ENCODE measurements at places on chromosomes 1 and 21. TPM values are rescaled to one million over a fixed set of nuclear protein-coding genes. Genes with fewer than 3 reads are reported as not detected.

Gene NTMT2
- polyA plus RNA-seq: 1.1 TPM

Gene JAM2
- 19.2 TPM for polyA plus RNA-seq

Gene CFHR4
- polyA plus RNA-seq: not detected

Gene CD46
- 68.0 TPM for polyA plus RNA-seq

Gene SLC66A1
- polyA plus RNA-seq: 10.4 TPM

Gene AXDND1
- not detected for polyA plus RNA-seq

Gene TDRD5
- polyA plus RNA-seq: not detected

Gene SLC44A5
- 2.8 TPM for polyA plus RNA-seq

Gene AMIGO1
- 4.6 TPM for polyA plus RNA-seq

Gene IL22RA1
- polyA plus RNA-seq: 0.04 TPM

Gene S100A8
- polyA plus RNA-seq: 32.3 TPM

Gene FAM43B
- 1.9 TPM for polyA plus RNA-seq

Gene C1orf105
- polyA plus RNA-seq: 1.8 TPM

Gene CCDC27
- not detected for polyA plus RNA-seq

Gene TEDDM1
- polyA plus RNA-seq: not detected

Gene CBR3
- 2.7 TPM for polyA plus RNA-seq

Gene TP73
- polyA plus RNA-seq: 0.01 TPM

DNA sequence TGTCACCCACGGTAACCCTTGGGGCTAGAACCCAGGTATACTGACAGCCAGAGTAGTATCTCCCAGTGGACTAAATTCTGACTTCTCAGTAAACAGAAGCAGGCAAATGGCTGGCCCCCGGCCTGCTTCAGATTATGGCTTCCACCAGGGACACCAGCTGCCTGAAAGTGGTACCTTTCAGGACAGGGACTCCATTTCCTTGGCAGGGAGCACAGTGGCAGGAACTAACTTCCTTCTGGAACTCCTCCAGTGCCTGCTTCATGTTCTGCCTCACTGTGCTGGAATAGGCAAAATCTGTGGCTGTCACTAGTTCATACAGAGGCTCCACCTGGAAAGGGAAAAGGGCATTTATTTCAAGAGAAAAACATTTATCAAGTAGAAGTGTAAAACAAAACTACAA lies 32.7 kb downstream of the C8B start:
- DNase-seq: no peak

DNA sequence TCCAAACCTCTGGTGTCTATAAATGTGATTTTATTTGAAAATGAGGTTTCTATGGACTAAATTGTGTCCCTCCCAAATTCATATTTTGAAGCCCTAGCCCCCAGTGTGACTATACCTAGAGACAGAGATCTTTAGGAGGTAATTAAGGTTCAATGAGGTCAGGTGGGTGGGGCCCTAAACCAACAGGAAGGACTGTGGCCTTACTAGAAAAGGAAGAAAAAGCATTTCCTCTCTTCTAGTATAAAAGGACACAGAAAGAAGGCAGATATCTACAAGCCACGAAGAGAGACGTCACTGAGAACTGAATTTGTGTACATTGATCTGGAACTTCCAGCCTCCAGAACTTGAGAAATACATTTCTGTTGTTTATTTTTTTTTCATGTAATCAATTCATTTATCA lies 123.1 kb upstream of the RUNX1 start:
- no peak for DNase-seq

DNA sequence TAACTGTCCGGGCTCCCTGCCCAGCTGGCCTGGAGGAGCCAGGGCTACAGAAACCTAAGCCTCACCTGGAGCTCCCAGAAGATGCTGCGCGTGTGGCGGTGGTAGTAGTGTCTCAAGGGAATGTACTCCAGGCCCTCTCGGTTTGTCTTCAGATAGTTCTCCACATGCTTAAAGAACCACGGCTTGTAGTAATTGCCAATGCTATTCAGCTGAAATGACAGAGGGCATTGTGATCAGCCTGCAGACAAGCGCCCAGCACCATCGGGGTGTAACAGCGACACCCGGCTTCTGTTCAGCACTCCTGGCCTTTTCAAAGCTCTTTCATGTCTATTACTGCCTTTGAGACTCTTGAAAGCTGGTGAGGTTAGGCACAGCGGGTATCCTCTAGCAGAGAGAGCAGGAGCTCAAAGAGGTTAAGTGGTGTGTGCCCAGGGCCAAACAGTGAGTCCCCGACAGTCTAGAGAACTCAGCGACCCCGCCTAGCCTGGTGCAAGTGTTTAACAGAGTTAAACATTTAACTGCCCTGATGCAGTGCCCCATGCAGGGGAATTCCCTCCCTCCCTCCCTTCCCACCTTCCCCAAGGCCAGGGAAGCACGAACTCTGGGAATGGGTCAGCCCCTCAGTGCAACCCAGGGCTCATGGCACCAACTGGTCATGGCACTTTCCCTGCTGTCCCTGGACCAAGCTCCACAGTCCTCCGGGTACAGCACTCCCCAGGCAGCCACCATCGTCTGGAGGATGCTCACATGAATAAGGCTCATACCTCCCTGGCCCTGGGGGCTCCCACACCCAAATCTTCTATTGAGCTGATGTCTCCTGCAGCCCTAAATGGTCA lies 21.5 kb downstream of the DHCR24 start:
- no peak for DNase-seq

- no peak for DNase-seq
Observed at GRCh38 chr21:41246808-41247207, 69.8 kb upstream of the FAM3B start.

- DNase-seq: peak; percentile 74
Observed at GRCh38 chr1:160117709-160118183, 2.2 kb downstream of the ATP1A2 start.

DNA sequence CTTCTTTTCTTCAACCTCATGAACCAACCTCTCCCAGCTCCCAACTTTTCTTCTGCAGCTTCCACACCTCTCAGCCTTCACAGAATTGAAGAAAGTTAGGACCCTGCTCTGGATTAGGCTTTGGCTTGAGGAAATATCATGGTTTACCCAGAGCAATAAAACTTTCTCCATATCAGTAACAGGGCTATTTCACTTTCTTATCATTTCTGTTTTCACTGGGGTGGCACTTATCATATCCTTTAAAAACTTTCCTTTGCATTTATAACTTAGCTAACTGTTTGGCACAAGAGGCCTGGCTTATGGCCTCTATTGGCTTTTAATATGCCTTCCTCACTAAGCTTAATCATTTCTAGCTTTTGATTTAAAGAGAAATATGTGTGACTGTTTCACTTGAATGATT lies 9.4 kb upstream of the FAM3B start:
- no peak for DNase-seq

- DNase-seq: no peak
Observed at GRCh38 chr21:36122977-36123376, 11.9 kb upstream of the CBR3 start.

- DNase-seq: no peak
Observed at GRCh38 chr1:175155936-175156335, 36.6 kb downstream of the KIAA0040 start.

GRCh38 chr1:64893921-64894320 lies 72.4 kb downstream of the JAK1 start:
- DNase-seq: no peak

DNA sequence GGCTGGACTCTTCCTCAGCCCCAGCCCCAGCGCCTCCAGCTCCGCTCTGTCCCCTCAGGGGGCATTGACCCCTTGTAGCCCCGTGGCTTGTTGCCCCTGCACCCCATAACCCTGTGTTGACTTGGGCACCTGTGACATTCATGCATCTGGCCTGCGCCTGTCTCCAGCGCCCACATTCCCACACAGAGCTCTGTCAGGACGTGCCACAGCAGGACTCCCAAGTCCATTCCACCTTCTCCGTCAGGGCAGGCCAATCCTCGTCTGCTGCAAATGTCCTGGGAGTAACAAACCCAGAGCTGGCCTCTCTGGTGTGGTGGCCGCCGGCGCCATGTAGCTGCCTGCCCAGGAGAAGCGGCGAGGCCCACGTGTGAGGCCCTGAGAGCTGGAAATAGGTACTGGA lies 60.6 kb downstream of the AGPAT3 start:
- DNase-seq: no peak

DNA sequence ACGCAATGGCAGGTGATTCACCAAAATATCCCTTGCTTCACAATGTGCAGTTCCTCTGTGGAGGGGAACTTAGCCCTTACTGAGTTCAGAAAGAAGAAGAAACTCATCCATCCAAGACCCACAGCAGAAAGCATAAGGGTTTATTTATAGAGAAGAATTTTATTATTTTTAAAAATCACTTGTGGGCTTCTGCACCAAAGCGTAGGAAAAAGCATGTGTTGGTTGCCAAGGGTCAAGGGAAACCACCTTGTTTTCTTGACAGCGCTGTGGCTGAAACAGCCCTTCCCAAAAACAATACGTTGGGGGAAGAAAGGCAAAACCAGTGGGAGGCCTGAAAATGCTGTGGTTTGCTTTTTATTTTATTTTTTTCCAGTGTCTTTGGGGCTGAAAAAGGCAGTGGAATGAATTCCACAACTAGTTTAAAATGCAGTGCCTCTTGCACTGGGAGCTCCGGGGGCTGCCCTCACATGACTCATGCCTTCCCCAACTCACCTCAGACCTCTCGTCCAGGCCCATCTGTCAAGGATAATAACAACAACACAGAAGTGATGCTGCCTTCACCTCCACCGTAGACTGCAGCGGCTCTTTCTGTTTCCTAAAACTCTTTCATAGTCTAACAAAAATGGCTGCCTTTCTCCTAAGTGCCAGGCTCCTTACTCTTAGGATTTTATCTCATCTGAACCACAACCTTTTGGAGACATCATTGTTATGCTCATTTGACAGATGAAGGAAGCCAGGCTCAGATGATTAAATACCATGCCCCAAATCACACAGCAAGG lies 224.2 kb upstream of the JUN start:
- no peak for DNase-seq

- peak; percentile 39 for DNase-seq
Observed at GRCh38 chr1:37998089-37998808, 7.1 kb downstream of the FHL3 start.

DNA sequence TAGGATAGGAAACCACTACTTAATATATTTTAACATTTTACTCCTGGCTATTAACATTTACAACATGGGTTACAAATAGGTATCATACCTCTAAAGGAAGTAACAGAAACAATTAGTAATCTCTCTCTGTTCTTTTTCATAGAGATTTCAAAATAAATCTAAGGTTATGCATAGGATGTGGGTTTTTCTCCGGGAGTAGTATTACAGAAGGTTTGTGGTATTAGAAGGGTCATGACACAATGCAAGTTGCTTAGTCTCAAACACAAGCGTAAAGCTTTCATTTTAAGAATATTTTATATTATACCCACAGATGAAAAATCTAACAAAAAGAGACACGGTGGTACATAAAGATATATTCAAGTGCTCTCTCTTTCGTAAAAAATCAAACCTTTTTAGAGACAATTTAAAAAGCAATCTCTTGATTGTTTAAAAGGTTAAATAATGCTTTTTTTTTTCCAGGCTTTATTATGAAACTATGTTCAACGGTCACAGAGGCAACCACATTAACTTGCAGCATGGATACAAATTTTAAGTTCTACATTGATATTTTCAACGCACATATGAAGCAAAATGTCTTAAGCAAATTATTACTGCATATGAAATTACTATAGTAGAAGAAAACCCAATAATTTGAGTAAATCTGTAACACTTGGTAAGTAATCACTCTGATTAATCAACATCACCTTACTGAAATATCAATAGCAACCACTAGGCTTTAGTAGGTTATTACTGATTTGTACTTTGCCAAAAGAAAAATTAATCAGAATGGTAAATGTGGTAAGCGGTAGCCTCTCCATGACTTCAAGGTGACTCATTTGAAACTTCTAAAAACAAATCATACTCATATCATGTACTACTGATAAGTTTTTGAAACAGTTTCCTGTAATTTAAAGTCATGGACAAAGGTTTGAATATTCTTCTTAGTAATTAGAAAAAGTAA lies 97.4 kb upstream of the GFI1 start:
- DNase-seq: no peak

DNA sequence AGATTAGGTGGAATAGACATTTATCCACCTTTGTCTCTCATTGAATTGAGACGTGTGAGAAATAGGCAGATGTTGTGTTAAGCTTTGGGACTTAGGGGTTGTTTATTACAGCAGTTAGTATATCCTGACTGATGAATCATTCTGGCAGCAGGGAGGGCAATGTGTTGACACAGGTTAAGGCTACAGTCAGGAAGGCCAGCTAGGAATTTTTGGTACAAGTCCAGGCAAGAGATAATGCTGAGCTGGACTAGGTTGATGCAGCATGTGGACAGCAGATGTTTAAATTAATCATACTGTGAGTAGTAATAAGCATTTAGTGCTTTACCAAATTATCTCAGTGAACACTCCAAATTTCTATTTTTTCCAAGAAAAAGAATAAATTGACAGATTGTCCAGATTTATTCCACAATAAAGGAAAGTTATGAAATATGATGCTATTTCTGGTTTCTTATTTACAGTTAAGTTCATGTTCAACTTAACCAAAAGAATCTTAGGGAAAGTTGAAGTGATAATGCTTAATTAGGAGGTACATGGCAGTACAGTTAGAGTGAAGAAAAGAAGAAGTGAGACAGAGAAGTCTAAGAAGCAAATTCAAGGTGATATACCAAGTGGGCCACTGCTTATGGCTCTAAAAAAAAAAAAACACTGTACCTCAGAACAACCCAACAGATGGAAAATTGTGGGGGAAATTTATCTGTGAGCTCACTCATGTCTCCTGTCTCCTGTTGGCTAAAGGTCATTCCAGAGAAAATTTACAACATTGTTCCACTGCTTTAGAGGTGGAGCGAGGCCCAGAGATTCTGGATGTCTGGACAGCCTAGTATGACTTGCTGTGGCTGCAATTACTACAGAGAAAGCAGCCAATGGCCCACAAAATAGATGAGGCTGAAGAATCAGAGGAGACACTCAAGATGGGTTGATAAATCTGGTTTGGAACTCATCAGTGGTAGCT lies 102.7 kb upstream of the C21orf91 start:
- DNase-seq: no peak

DNA sequence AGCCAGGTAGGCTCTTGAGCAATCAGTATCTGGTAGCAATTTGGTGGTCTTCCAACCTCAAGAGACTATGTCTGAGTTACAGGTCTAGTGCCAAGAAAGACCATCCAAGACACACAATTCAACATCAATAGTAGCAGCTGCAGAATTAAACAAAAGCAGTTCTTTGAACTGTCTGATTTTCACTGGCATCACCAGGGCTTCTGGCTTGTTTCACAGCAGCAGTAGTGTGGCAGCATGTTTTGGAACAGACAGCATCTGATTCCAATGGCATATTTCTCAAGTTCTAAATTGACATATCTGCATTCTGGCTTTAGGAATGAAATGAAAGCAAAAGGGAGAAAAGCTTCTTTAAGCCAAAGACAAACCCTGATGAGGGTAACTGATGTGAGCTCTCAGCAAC lies 334.7 kb upstream of the PRMT6 start:
- DNase-seq: no peak

DNA sequence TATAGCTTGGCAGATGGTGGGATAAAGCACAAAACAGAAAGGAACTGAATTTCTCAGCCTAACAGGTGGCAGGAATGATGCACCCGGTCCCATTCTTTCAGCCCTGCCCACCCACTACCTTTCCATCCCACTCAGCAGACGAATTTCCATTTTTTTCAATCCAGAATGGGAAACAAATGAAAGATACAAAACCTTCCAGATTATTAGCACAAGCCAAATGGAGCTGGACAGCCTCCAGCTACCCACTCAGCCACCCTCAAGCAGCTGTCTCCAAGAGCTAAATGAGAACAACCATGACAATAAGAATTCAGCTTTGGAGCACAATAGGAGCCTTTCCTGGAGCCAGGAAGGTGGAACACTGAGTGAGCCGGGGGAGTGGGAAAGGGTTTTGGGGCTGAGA lies 96.3 kb upstream of the ST6GALNAC5 start:
- no peak for DNase-seq
